ENCODE measurements at places on chromosomes 6 and 20.

DNA sequence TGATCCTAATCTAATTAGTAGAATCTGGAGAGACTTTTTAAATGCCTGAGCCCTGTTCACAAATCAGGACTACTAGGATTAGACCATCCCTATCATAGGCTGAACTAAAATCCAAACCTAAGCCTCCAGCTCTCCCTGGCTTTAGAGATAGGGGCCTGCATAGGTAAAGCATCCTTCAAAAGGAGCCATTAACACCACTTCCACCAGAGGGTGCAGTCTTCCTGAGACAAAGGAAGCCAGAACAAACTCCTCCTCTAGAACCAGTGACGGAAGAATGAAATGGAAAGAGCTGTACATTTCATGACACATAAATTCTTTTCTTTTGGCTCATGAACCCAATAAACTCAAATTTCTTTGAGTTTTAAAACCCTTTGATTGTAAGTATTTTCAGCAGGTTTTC, 291.2 kb upstream of the ADGRB3 start:
- DNase-seq, result no peak

- no peak for DNase-seq
These were observed 1.1 kb upstream of the MAP3K5 start for GRCh38 chr6:136793363-136793762.

DNA sequence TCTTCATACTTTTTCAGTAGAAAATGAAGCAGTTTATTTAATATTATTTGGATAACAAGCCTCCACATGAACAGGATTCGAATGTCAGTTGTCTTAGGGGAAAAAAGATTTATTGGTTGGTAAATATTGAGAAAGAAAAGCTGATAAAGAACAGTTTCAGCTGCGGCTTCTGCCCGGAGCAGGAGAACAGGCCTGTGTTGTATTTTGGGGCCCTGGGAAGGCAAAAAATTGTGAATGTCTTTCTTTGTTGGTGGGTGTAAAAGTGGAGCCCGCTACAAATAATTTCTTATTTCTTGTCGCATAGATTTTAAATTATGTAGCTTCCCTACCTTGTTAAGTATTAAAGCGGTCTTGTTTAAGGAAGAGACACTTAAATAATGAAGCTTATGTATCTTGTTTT, 90.5 kb upstream of the PAX1 start:
- DNase-seq, result no peak

DNA sequence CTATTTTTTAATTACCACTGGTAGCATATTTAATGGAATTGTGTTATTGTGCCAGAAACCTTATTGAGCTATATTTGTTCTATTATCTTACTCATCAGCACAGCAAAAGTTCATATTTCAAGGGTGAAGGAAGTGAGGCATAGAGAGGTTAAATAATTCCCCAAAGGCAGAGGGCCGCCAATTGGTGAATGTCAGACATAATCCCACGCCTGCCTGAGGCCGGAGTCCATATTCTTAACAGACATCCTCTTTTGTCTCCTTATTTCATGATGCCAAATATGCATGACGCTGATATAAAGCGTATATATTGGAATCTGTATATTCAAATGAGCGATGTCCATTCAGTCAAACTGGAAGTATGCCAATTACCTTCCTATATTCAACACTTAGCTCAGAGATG, 505.0 kb upstream of the SLC35B3 start:
- DNase-seq, result no peak

- DNase-seq, result no peak
These were observed 24.2 kb downstream of the MYBL2 start for GRCh38 chr20:43690943-43691598.

GRCh38 chr6:36217946-36218345, 21.4 kb downstream of the BRPF3 start:
- no peak for DNase-seq

- no peak for DNase-seq
These were observed 46.1 kb downstream of the MBOAT1 start for GRCh38 chr6:20166210-20166609.

DNA sequence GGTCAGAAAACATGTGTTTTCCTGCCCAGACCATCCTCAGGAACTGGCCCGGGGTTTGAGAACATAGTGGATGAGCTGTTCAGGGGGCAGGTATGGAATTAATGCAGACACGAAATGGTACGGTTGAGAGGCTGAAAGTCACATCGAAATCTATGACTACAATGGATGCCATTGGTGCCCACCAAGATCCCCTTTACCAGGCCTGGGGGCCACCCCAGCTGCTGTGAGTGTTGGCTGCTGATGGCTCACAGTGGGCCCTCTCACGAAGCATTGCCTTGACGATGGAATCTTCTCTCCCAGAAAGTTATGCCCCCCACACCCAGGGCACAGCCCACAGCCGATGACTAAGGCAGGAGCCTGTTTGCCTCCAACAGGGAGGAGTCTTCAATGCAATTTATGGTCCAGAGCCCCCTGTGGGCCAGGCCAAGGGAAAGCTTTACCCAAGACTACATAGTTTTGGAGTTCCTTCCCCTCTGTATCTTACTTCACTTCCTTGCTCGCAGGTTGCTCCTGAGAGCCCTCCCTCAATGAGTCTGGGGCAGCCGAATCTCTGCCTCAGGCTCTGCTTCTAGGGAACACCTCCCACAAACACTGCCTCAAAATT, 92.6 kb downstream of the BFSP1 start:
- no peak for DNase-seq

DNA sequence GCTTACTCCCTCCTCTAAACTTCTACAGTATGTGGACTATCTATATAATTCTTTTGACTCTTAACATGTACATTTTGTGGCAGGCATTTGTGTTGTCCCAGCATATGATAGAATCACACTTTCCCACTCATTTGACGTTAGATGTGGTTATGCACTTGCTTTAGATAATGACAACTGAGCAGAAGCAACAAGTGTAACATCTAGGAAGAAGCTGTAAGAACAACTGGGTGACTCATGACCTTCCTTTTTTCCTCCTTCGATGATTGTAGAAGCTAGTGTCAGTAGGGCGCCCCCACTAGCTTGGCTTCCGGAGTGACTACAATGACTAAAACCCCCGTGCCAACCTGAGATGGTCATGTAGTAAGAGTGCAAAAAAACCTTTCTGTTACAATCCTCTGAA, 74.6 kb upstream of the CEP85L start:
- peak; percentile 23 for DNase-seq

- no peak for DNase-seq
These were observed 316.1 kb upstream of the PRDM1 start for GRCh38 chr6:105769987-105770386.

DNA sequence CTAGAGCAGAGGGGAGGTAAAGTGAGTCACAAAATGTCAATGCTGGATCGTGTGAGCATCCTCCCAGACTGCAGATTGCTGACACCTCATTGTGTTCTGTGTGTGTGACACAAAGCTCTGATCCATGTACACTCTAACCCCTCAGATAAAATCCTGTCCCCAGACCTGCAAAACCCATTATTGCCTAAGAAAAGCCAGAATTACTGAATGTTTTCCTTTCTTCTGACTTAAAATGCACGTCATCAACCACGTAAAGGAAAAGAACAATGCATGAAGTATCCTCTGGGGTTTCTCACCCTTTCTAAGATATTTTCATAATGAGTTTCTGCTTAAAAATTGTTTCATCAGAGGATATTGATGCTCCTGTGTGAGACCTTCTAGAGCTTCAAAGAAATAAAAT, 218.0 kb upstream of the PREP start:
- no peak for DNase-seq

- peak; percentile 17 for DNase-seq
These were observed 50.2 kb downstream of the TMEM242 start for GRCh38 chr6:157272866-157273755.

- no peak for DNase-seq
These were observed 30.2 kb downstream of the PHACTR3 start for GRCh38 chr20:59634435-59635005.

- no peak for DNase-seq
These were observed 3.1 kb downstream of the MYL9 start for GRCh38 chr20:36544134-36545018.

GRCh38 chr6:47196113-47196512, 113.6 kb downstream of the TNFRSF21 start:
- DNase-seq, result no peak

DNA sequence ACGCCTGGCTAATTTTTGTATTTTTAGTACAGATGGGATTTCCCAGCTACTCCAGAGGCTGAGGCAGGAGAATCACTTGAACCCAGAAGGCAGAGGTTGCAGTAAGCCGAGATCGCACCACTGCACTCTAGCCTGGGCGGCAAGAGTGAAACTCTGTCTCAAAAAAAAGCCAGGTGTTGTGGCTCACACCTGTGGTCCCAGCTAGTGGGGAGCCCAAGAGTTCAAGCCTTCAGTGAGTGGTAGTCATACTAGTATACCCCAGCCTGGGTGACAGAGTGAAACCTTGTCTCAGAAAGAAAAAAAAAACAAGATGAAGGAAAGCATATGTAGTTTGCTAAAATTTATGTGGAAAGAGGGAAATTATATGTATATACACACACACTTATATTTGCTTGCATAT, 20.0 kb upstream of the POU5F1 start:
- DNase-seq, result no peak

- no peak for DNase-seq
These were observed 71.4 kb downstream of the ALDH5A1 start for GRCh38 chr6:24566020-24566767.

DNA sequence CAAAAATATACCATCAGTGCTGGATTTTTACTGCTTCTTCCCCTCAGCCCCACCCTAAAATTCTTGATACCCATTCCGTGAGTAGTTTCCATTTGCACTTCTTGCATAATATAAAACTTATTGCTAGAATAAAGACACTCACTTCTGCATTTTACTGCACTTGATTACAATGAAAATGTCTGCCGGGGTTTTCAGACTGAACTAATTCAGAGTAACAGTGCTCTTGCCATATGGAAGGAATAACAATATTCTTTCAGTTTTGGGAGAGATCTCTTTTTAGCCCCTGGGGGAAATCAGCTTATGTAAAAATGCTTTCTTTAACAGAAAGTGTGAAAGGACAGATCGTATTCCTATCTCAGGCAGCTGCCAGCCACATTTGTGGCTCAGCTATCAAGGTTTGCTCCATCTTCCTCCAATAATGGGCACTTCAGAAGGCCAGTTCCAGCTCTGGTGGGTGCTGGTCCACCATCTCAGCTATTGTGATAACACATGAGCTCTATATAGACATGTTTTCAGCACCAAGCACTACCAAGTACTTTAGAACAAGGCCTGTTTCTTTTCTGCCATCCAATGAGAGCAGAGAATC, 8.9 kb downstream of the SMLR1 start:
- no peak for DNase-seq

DNA sequence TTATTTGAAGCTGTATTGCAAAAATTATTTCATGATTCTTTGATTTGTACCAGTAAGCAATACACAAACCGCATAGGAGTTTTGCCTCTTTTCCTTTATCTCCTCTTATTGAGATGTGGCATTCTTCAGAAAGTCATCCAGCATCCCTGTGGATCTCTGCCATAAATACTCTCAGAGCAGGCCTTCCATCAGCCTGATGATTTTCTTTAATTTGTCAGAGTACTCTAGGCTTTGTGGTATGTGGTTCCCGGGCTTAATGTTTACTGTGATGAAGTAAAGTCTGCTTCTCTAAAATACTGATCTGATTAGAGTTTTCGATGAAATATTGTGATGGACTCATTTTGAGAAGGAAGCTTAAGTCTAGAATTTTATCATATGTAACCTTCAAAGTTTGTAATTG, 31.1 kb upstream of the SLC35D3 start:
- no peak for DNase-seq

- no peak for DNase-seq
These were observed 34.9 kb upstream of the SHLD1 start for GRCh38 chr20:5715071-5715841.

DNA sequence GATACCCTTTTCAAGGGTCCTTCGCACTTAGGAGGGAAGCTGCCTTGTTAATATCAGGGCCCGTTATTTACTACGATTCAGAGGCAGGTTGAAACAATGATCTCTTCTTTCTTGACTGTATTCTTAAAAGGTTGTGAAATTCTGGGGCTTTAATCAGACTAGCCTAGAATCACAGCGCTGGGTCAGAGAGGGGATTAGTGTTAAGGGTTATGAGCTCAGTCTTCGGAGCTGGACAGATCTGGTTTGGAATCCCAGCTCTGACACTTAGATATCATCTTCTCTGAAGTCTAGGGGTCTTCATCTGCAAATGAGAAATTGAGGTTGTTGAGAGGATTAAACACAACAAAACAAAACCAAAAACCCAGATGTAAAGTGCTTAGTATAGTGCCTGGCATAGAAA, 77.4 kb downstream of the CD83 start:
- DNase-seq, result no peak

DNA sequence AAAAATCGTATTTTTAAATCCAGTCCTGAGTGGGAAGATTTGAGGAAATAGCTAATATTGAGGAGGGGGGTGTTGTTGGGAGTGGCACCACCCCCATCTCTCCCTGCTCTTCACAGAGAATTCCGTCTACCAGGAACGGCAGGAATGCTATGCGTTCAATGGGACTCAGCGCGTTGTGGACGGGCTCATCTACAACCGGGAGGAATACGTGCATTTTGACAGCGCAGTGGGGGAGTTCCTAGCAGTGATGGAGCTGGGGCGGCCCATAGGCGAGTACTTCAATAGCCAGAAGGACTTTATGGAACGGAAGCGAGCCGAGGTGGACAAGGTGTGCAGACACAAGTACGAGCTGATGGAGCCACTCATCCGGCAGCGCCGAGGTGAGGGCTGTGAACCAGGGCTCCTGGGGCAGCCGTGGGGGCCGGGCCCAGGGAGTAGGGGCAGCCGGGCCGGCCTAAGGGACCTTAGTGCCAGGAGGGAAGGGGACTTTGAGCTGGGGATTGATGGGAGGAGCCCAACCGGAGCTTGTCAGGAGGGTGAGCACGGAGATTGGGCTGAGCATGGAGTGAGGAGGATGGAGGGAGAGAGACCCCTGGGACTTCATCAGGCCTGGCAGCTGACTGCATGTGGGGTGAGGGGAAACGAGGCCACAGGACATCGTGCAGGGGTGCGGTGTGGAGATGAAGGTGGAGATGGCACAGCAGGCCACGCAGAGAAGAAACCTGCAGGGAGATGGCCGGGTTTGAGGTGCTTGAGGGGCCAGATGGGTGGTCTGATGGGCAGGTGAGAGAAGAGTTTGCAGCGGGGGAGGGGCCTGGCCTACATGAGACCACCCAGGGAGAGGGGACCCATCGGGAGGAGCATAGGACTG, 41.3 kb downstream of the HLA-DPB1 start:
- no peak for DNase-seq

DNA sequence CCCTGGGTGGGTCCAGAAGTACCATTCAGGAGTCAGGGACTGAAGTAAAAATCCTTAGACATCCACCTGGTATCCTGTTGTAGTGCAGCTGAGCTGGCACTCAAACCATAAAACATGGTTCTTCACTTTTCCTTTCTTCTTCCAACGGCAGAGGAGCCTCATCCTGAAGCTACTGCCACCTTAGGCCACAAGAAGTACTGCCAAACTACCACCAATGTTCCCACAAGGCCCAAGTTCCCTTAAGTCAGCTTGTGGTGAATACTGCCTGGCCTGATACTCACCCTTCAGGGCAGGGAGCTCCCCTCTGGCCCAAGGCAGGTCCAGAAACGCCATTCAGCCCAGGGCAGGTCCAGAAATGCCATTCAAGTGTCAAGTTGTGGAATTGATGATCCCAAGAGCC, 1053.4 kb upstream of the CITED2 start:
- no peak for DNase-seq

GRCh38 chr6:101799531-101799930, 406.0 kb downstream of the GRIK2 start:
- DNase-seq, result no peak
